ENCODE measurements at places on chromosomes 6 and 20.

DNA sequence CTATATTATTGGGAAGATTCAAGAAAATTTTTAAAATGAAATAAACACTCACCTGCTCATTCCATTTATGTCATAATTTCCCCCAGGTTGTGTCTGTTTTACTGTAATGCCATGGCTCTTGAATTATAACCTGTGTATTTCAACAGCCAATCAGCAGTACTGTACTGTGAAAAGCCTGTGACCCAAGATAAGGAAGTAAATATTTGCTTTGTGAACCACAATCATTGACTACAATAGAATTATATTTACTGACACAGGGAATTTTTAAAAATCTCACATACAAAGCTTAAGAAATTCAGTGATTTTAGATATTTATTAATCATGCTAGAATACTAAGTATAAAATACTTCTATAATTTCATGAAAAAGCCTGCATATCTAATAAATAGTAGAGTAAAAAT lies 6.0 kb downstream of the RGS17 start:
- DNase-seq, result no peak

- DNase-seq, result no peak
These were observed 36.5 kb downstream of the TBPL1 start for GRCh38 chr6:133989525-133989924.

GRCh38 chr6:88262332-88262731 lies 96.2 kb upstream of the CNR1 start:
- DNase-seq, result no peak

DNA sequence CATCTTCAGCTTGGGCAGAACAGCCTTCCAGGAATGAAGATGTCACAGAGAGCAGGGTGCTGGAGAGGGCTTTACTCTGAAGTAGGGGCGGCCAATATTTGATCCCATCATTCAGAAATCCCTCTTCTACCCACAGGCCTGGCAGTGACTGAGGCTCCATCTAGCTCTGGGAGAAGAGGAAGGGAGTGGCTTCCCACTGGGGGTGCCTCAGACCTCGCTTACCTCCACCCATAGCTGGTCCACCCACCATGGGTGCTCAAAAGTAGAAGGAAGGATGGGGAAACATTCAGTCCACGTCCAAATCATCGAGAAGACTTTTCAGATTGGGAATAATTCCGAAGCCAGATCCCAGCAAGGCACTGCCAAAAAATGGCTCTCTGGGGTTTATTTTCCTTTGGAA lies 11.8 kb upstream of the THBD start:
- DNase-seq, result no peak

GRCh38 chr20:49904440-49905214 lies 10.7 kb downstream of the SPATA2 start:
- DNase-seq, result no peak

- no peak for DNase-seq
These were observed 32.7 kb downstream of the WDR27 start for GRCh38 chr6:169669147-169669546.

DNA sequence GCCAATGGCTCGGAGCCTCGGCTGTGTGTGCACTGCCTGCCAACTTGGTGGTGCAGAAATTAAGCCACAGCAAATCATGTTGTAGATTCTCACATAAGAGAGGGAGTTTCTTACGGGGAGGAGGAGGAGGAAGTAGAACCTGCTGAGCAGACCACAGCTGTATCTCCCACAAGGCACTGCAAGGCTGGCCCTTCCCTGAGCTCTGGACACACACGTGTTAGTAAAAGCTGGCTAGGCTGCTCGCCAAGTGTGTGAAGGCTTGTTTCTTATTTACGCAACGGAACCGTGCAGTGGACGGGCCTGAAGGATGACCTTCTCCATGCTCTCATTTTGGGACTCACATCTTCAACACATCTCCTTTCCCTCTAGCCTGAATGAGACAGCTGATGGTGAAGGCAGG lies 15.7 kb upstream of the QKI start:
- DNase-seq, result no peak

DNA sequence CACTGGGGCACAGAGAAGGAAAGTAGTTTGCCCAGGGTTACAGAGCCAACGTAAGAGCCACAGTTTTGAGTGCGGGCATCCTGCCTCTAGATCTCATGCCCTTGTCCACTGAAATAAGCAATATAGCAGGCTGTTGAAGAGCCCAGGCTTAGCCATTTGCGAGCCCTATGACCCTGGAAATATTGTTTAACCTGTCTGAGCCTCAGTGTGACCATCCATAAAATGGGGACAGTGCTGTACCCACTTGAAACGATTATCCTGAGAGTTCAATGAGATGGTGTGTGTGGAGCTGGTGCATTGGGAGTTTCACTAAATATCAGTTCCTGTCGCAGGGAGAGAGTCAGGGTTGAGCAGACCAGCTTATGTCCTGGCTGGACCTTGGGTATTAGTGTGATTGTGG lies 173.1 kb upstream of the KCNG1 start:
- no peak for DNase-seq

DNA sequence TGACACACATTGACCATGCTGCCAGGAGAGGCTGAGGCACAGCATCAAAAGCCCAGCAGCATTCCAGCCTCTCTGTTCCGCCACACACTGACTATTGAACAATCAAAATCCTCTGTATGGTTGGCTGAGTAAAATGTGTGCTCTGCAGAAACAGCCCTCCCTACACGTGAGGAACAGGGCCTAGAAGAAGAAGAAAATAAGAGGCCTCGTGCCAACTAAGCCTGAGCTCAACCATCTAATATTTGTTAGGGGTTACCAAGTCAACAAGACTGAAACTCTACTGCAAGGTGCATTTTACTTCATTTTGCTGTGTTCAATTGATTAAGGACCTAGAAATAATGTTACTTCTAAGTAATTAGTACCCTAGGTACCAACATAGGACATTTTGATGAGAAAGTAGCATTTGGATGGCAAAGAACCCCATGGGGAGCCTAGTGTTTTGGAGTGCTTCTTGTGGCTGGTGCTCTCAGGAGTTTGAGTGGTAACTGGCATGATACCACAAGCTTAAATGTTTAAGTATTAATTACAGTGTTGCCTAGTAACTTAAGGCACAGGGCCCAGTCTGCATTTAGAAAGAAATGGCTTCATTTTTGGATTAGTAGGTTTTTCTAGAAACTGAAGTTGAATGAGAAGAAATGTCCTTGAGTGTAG lies 146.6 kb upstream of the PLN start:
- DNase-seq, result no peak

DNA sequence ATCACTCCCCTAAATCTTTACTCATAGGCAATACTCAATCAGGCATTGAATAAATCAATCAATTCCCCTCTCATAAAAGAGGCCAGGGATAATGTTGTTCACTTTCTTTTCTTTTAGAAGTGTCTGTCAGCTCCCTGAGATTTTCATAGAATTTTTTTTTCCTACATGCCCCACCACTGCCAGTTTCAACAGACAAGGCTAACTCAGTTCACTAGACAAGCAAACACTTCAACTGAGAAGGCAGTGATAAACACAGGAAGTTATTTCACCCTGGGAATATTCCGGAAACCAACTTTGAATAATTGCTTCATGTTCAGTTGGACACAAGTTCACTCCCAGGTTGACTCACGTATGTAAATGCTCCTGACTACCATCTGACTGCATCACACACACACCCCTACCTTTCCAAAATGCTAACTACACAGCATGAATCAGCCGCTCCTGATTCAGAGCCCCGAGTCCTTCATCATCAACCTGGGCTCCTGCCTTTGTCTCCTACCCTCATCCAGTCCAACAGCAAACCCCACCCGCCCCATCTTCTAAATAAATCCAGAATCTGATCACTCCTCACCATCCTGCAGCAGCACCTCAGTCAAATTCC lies 143.9 kb downstream of the BCAS1 start:
- DNase-seq, result no peak

GRCh38 chr6:35400901-35401311 lies 51.2 kb upstream of the FANCE start:
- DNase-seq, result no peak

GRCh38 chr6:136324686-136325380 lies 35.2 kb upstream of the BCLAF1 start:
- DNase-seq, result no peak

DNA sequence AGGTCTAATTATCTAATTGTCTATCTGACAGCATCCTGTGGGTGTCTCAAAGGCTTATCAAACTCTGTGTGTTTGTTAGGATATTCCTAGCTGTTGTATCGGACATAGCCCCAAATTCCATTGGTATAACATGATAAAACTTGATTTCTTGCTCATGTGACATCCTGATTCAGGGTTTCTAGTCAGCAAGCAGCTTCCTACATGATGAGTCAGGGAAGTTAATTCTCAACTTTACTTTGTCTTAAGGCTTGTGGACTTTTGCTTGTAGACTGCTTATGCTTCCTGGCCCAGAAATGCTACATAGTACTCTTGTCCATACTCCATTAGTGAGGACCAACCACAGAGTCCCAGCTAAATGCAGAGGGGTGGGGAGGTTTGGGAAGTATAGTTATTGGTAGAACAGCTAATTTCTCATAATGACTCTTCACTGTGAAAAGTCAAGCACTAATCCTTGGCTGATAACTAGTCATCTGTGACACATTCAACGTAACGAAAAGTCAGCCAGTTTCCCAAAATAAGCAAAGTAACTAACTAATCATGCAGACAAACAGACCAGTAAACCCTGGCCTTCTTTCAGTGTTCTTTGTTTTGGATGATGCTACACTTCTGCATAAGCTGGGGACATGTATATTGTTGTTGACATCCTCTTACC lies 25.8 kb downstream of the NKAIN2 start:
- no peak for DNase-seq

- DNase-seq, result no peak
These were observed 86.6 kb upstream of the TPD52L1 start for GRCh38 chr6:125066964-125067363.

GRCh38 chr20:44023515-44024371 lies 109.1 kb downstream of the TOX2 start:
- no peak for DNase-seq

- no peak for DNase-seq
These were observed 822 bp downstream of the ELOVL4 start for GRCh38 chr6:79946272-79947190.

DNA sequence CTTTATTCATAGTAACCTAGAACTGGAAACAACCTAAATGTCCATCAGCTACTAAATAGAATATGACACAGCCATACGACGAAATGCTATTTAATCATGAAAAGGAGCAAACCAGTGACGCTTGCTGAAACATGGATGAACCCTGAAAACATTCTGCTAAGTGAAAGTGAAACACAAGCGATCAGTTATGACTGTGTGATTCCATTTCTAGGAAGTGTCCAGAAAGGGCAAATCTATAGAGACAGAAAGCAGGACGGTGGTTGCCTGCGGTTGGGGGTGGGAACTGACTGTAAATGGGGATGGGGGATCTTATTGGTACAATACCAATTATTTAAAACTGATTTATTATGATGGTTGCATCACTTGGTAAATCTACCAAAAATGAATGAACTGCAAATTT lies 126.8 kb downstream of the IPCEF1 start:
- no peak for DNase-seq

GRCh38 chr6:169867751-169868191 lies 116.3 kb downstream of the ERMARD start:
- DNase-seq, result no peak

DNA sequence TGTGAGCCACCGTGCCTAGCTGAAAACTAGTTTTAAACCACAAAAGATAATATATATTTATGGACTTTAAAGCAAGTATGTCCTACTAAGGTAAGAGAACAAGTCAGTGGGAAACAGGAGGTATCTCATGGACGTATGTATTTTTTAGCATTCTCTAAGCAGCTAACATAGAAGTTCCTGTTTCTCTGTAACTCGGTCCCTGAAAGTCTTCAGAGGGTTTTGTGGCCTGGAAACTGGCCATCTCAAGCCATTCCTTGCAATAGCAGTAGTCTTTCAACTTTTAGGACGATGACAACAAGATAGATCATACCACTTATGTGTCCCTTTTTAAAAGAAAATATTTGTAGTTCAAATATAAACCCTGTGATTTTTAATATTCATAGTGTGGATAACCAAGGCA lies 95.6 kb upstream of the RALGAPA2 start:
- no peak for DNase-seq

GRCh38 chr6:134368670-134369069 lies 50.8 kb upstream of the SGK1 start:
- DNase-seq, result no peak

DNA sequence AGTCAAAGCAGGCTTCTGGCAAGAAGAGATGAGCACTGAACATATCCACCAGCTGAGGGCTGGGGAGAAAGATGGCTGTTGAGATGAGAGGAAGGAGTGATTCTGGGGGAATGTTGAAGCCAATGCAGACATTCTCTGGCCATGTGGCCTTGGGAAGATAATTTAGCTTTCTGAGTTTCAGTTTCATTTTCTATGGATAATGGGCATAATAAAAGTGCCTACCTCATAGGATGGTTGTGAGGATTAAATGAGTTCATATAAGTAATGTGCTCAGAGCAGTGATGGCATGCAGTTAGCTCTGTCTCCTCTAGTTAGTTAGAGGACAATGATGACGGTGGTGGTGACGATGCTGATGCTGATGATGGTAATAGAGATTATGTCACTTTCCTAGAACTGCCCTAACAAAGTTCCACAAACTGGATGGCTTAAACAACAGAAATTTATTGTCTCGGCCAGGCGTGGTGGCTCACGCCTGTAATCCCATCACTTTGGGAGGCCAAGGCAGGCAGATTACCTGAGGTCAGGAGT lies 18.5 kb upstream of the KCNK5 start:
- DNase-seq, result no peak

DNA sequence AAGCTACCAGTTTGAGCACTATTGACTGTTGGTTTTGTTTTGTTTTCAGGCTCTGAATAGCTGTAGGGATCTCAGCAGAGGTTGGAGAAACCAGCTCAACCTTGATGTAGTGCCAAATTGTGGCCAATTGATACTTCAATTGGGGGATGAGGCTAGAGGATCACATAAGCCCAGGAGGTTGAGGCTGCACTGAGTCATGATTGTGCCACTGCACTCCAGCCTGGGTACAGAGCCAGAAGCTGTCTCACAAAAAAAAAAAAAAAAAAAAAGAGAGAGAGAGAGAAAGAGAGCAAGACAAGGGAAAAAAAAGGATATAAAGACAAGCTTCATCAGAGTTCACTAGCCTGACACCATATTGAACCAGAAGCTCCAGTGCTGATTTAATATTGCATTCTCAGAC lies 702.1 kb downstream of the FRK start:
- DNase-seq, result no peak

DNA sequence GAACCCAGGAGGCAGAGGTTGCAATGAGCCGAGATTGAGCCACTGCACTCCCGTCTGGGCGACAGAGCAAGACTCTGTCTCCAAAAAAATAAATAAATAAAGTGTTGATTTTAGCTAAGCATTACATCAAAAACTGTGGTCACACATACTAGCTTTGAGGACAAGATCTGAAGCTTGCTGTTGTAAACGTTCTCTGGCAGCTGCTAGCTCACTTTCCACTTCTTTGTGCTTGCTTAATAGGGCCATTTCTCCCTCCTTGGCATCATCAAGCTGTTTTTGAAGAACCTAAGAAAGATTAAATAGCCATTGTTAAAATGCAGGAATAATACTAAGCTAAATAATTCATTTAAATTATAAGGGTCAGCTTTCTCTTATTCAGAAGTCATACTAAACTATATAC lies 55.7 kb downstream of the FAM184A start:
- no peak for DNase-seq

Measured in AG04450 (cell line).